ENCODE measurements at places on chromosomes 16 and 17. TPM values are rescaled to one million over a fixed set of nuclear protein-coding genes. Genes with fewer than 3 reads are reported as not detected.
A peak's percentile ranks its signal among the peaks of the same experiment; 100 is the strongest.

GRCh38 chr17:44363613-44364159 is at the start of gene FAM171A2:
Gene FAM171A2, minus strand, starts transcription at chr17:44363853. Its CDS starts 139 bp downstream, at chr17:44363714.
- peak; percentile 59 for DNase-seq

DNA sequence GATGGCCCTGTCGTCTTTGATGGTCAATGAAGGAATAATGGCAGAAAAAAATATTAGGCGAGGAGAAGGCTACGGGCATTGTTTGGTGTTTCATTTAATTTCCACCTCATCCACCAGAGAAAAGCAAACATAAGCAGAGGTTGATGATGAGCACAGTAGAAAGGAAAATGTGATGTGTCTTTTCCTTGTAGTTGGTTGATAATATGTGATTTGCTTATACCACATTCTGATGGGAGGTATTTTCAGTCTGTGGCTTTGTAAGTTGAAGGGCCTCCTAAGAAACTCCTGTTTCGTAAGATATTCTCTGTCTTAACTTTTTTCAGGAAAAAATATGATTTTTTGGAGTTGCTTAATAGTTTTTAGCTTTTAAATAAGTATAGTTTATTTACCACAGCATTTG is 215.7 kb downstream of the PRKCA start:
- DNase-seq, result no peak

DNA sequence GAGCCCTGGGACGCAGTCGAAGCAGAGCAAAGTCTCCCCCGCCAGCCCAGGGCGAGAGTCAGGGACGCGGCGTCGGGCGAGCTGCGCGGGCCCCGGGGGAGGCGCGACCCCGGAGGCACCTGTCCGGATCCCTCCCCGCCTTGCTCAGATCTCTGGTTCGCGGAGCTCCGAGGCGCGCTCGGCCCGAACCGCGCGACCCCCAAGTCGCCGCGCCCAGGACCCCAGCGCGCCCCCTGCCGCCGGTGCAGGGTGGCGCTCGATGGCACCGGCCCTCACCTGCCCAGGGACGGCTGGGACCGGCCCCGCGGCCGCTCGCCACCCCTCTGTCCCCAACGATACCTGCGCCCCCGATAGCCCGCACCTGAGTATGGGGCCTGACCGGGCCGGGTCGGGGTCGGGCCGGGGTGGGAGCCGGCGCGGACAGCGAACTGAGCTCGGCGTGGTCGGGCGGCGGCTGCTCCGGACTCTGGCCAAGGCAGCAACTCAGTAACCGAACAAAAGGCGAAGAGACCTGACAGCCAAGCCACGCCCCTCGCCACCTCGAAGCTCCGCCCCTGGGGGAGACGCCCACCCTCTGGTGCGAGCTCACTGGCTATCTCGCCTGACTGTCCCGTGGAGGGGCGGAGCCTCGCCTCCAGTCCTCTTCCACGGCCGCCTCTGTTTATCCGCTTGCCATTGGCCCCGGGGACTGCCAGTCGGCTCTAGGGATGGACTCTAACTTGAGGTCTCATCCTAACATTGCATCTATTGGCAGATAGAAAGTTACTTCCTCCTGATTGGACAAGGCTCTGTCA is at the start of gene JUP:
JUP (minus strand) TSS at position 485 of the 794 bp plus-strand sequence. CDS start 14,857 bp downstream, outside the sequence.
- DNase-seq, result peak; percentile 87

DNA sequence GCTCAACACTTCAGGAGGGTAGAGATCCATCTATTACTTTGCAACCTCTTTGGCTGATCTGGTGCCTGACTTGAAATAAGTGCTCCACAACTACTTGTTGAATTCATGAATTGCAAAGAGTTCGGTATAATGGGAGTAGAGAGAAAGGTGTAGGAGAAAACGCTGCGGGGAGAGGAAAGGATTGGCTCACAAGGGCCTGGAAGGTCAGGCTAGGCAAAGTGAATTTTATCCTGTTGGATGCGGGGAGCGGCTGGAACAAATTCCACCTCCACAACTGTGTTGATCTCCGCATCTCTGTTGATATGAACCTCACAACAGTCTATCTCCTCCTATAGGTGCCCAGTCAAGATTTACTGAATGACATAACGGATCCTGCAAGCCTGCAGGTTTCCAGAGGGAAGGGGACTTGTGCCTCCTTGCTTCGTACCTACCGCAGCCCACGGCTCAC is 684 bp downstream of the SLX4 start:
- no peak for DNase-seq

The FOXF1 gene
- not detected for total RNA-seq

GRCh38 chr16:68448360-68448970 is at the start of gene SMPD3:
Gene SMPD3, minus strand, starts transcription at chr16:68448508. Its CDS starts 76,327 bp downstream, at chr16:68372181.
- peak; percentile 98 for DNase-seq

GRCh38 chr17:49130891-49131290 is 1.7 kb upstream of the B4GALNT2 start:
- no peak for DNase-seq

DNA sequence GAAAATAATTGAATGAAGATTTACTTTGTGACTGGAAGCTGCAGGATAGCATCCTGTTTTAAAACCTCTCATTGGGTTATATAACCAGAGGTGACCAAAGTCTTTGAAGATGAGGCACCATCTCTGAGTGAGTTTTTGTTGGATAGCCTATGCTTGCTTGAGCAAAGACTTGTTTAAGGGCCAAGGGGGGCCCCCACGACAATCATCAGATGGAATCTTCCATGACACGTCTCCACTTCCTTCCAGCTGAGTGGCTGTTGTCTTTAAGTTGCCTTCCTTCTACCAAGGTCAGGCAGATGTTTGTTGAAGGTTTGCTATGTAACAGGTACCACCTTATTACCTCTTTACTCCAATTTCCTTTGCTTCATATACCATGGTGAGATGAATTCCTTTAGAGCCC is 188.8 kb downstream of the PRKCA start:
- DNase-seq, result peak; percentile 7

DNA sequence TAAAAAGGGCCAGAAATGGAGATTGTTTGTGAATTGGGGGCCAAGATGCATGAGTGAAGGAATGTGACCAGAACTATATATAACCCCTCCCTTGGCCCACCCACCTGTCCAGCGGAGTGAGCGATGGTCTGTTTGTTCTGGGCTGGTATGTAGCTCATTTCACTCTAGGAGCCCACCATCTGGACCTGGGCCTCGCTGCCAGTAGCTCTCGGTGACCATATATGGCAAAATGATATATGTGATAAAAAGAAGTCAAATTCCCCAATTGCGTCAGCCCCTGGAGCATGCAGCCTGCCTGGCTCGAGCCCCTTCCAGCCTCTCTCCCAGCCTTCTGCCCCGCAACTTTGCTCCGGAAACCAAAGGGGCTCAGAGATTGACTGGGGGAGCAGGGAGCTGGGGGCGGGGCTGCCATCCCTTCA is 47.3 kb downstream of the CCDC42 start:
- no peak for DNase-seq

GRCh38 chr16:57815987-57816745 is 13.9 kb upstream of the KIFC3 start:
- peak; percentile 26 for DNase-seq

DNA sequence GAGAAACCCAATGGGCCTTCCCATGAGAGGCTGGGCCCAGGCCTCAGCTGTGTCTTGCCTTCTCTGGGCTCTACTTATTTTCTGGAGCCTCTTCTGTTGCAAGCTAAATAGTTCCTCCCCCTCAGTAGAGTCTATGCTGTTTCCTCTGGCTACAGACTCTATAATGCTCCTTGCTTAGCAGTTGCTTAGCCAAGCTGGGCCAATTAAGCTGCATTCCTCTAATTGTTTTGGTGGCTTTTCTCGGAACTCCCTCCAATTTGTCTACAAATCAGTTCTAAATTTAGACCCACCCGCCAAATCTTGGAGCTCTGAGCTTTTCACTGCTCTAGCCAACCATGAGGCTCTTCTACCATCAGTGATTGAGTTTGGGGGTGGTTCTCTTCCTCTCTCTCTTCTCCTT is 302.7 kb upstream of the ASIC2 start:
- no peak for DNase-seq

- no peak for DNase-seq
These were observed 55.2 kb upstream of the FOXF1 start for GRCh38 chr16:86455116-86455515.

DNA sequence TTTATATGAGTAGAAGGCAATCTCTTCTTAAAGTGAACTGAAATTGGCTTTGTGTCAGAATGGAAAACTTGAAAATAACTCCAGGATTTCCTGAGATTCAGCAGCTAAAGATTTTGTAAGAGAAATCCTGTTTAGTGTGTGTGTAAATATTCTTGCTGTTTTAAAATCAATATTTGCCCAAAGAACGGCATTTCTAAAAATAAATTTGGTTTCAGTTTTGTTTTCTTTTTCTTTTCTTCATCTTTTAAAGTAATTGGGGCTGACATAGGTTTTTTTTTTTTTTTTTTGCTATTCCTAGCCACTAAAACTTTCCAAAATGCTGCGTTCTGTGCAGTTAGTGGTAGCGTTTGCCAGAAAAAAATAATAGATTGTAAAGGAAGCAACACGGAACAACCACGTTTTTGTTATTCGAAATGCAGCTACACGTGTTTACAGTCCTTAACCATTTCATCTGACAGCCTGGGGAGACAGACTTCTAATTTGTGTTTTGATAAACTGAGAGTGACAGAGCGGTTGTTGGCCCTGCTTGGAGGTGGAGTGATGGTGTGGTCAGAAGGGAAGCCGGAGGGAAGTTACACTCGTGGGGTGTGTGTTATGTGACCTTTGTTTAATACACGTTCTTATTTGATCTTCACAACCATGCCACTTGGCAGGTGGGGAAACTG is 21.6 kb upstream of the SMPD3 start:
- DNase-seq, result no peak

The E4F1 gene
- 35.6 TPM for total RNA-seq

The EFCAB5 gene
- total RNA-seq, result 0.60 TPM

DNA sequence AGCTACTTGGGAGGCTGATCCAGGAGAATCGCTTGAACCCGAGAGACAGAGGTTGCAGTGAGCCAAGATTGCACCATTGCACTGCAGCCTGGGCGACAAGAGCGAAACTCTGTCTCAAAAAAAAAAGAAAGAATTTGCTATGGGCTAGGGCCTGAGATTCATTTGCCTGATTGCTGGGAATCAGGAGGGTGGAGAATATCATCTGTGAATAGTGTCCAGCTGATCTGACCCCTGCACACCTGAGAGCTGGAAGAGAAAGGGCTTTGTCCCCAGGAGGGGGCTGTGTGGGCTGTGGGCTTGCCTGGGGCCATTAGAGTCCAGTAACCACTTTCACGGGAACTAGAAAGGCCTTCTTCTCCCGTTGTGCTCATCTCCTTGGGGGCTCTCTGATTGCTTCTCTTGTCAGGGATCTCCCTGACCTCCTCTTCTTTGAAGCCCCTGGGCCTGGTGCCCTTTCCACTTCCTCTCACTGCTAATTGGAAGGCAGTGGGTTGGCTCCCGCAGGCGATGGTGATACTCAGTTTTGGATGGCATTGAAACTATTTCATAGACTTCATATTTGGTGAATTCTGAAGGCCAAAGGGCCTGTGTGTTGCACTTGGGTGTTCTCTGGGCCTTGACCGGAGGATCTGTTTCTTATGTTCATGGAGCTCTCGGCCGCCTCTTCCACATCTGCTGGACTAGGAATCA is 66.1 kb upstream of the NFAT5 start:
- DNase-seq, result no peak

The TBC1D3G gene
- not detected for total RNA-seq

The CDH1 gene
- total RNA-seq, result 0.64 TPM

The VWA3A gene
- 0.10 TPM for total RNA-seq

DNA sequence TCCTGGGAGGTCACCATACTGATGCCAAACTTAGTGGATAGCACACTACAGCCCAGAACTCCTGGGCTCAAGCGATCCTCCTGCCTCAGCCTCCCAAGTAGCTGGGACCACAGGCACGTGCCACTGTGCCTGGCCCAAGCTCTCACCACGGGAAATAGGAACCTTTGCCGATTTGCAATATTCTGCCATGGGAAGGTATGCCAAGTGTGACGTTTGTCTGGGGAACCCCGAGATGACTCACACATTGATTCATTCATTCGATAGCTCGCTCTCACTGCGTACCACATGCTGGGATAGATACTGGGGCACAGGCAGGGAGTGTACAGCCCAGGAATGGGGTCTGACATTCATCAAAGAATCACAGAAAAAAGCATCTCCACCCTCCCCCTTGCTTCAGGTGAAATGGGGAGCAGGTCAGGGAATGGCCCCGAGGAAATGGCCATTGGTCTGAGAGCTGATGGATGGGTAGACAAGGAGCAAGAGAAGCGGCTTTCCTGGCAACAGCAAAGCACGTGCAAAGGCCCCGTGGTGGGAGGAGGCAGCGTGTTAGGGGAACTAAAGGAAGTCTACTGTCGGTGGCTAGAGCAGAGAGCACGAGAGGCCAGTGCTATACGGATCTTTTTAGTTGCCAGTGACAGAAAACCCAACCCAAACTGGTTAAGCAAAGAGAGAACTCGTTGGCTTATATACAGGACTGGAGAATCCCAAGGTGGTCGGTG is 44.1 kb downstream of the DNAH17 start:
- no peak for DNase-seq

GRCh38 chr16:85413691-85414663 is 199.1 kb upstream of the GSE1 start:
- no peak for DNase-seq

The TENT4B gene
- total RNA-seq, result 19.8 TPM

DNA sequence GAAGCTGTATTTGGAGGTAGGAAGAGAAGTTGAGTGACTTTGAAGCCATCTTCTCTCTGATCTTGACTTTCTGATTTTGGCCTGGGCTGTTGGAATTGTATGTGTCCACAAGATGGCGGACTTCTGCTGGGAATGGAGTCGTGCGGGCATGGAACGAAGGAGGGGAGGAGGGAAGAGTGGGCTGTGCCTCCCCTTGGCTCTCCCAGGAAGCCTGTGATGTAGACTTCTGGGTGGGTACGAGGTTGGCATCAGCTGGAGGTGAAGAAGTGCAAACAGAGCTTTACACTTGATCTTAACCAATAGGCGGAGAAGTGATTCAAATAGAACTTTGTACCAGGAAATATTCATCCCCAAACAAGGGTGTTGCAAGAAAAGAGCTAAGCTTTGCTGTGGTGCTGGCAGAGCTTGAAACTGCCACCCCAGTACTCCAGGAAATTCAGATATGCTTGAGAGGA is 7.4 kb upstream of the TMEM220 start:
- DNase-seq, result no peak

DNA sequence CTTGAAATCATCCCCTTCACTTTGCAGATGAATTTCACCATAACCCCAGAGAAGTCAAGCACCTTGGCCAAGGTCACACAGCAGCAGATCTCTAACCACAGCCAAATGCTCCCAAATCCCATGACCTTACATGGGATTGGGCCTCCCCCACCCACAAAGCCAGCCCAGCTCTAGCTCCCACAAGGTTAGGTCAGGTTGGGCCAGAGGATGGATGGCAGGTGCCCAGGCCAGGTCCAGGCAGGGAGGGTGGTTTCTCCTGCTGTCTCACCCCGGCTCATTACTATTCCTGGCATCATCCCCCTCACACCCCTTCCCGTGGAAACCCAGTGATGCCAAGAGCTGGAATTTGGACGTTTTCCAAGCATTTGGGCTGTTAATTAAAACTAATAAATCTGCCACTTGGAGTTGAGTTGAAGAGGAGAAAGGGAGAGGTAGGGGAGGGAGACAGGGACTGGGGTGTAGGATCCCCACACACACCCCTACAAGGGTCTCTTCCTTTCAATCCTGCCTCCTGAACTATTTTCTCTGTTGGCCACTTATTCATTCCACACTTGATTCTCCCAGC is 181.6 kb downstream of the TMEM132E start:
- no peak for DNase-seq

The KRT28 gene
- not detected for total RNA-seq

All from activated T-helper 1 cell treated with anti-CD3 and anti-CD28 coated beads, Interleukin-12 subunit alpha, Interleukin-12 subunit beta, Interleukin-2, Interleukin-4 antibody, amounts not matched to agents 30 ng/mL and 10 ng/mL and 1 ng/mL, durations not matched to agents 14 hours and 24 hours and 36 hours (primary cell).